Activated B cell treated with CpG ODN at 0.5 μM for 24 hours (primary cell): ENCODE measurements at places on chromosomes 11 and 22. TPM values are rescaled to one million over a fixed set of nuclear protein-coding genes. Genes with fewer than 3 reads are reported as not detected.
A peak's percentile ranks its signal among the peaks of the same experiment; 100 is the strongest.

DNA sequence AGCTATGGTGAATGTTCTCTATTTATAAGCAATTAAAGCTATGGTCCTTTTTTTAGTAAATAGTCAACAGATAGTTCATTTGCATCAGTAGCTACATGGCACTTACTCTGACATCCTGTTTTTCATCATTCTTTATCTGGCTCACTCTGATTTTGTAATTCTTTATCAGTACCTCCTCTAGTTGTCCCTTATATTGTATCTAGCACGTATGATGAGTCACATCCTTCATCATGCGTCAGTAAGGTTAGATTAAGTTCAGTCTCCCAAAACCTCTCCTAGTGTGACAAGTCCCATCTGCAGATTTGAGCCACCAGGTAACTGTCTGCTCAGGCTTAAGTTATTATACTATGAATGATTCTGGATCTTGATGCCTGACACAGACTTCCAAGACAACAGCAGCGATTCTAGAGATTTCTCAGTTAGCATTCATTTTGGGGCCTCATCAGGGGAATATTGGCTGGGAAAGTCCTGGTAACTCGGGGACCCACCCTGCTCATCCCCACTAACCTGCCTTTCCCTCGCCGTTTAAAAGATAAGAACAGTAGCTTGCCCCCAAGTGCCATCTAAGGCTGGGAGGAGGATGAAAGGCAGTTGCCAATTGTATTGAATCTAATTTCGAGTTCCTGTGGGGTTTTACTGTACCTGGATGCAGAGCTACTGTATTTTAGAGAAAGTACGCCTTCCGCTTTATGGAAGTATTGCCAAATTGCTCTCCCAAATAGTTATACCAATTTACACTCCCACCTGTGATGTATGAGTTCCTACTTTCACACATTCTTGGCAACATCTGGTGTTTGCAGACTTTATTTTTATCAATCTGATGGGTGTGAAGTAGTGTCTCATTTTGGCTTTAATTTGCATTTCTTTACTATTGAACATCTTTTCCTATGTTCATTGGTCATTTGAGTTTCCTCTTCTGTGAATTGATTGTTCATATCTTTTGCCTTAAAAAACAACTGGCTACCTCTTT is 55.9 kb downstream of the ZC3H12C start:
- no peaks in the 10 kb centered on the region for H3K36me3 ChIP-seq
- DNase-seq = no peak
- peaks cover 6% of the 10 kb centered on the region for H3K27me3 ChIP-seq
- no peak overlapping the region for H3K27ac ChIP-seq
- no peaks in the 10 kb centered on the region for H3K4me1 ChIP-seq
- H3K4me3 ChIP-seq = no peak overlapping the region

GRCh38 chr22:22711532-22711913 is 67.1 kb downstream of the GGTLC2 start:
- no peak overlapping the region for H3K4me3 ChIP-seq
- no peaks in the 10 kb centered on the region for H3K27me3 ChIP-seq
- no peaks in the 10 kb centered on the region for H3K36me3 ChIP-seq
- H3K4me1 ChIP-seq = peaks cover 49% of the 10 kb centered on the region
- no peak for DNase-seq

- H3K36me3 ChIP-seq = peaks cover 25% of the 10 kb centered on the region
- H3K4me3 ChIP-seq = peak overlapping the region; percentile 95
- peak overlapping the region; percentile 97 for H3K27ac ChIP-seq
- no peaks in the 10 kb centered on the region for H3K27me3 ChIP-seq
- H3K4me1 ChIP-seq = peaks cover 38% of the 10 kb centered on the region
These were observed 806 bp upstream of the SMDT1 start for GRCh38 chr22:42078469-42079318.

MAPK8IP2 gene
- 0.18 and 0.20 TPM in 2 replicates for total RNA-seq

DNA sequence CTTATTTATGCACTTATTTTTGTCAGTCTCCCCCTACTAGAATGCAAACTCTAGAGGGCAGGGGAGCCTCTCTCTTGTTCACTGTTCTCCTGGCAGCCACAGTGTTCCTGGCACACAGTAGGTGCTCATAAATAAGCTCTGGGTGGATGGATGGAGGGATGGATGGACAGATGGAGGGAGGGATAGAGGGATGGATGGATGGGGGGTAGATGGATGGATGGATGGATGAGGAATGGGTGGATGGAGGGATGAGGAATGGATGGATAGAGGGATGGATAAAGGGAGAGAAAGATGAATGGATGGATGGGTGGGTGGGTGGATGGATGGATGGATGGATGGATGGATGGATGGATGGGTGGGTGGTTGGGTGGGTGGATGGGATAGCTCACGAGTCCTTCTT is 13.5 kb downstream of the PVALB start:
- no peaks in the 10 kb centered on the region for H3K4me1 ChIP-seq
- H3K4me3 ChIP-seq = no peak overlapping the region
- H3K36me3 ChIP-seq = no peaks in the 10 kb centered on the region
- H3K27ac ChIP-seq = no peak overlapping the region
- H3K27me3 ChIP-seq = peaks cover 10% of the 10 kb centered on the region
